SK-N-MC (cell line): ENCODE measurements at places on chromosomes 2 and 18.

DNA sequence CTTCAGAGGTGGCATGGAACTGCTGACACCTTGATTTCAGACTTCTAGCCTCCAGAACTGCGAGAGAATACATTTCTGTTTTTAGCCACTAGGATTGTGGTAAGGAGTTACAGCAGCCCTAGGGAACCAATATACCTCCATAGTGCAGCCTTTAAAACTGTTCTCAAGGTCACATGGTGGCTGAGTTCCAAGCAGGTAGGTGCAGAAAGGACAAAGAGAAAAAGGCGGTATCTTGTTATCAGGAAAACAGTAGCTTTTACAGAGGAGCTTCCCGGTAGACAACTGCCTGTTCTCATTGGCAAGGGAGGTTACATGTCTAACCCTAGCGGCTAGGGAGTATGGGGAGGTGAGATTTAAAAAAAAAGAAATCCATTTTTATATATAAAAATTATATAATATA is 96.2 kb upstream of the BCL2L11 start:
- no peak for DNase-seq

- DNase-seq = no peak
Observed at GRCh38 chr2:218785103-218785502, 3.2 kb downstream of the CYP27A1 start.

GRCh38 chr18:49041435-49042245 is 90.9 kb upstream of the SMAD7 start:
- peak; percentile 37 for DNase-seq

DNA sequence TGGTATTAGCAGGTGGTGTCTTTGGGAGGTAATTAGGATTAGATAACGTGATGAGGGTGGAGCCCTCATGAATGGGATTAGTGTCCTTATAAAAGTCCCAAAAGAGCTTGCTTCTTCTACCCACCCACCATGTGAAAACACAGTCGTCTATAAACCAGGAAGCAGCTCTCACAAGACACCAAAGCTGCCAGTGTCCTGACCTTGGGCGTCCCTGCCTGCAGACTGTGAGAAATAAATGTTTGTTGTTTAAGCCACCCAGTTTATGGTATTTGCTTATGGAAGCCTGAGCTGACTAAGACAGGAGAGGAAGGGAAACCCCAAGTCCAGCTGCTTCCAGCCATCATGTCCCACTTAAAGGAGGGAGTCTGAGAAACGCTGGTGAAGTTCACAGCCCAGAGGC is 13.6 kb downstream of the ADI1 start:
- DNase-seq = no peak

DNA sequence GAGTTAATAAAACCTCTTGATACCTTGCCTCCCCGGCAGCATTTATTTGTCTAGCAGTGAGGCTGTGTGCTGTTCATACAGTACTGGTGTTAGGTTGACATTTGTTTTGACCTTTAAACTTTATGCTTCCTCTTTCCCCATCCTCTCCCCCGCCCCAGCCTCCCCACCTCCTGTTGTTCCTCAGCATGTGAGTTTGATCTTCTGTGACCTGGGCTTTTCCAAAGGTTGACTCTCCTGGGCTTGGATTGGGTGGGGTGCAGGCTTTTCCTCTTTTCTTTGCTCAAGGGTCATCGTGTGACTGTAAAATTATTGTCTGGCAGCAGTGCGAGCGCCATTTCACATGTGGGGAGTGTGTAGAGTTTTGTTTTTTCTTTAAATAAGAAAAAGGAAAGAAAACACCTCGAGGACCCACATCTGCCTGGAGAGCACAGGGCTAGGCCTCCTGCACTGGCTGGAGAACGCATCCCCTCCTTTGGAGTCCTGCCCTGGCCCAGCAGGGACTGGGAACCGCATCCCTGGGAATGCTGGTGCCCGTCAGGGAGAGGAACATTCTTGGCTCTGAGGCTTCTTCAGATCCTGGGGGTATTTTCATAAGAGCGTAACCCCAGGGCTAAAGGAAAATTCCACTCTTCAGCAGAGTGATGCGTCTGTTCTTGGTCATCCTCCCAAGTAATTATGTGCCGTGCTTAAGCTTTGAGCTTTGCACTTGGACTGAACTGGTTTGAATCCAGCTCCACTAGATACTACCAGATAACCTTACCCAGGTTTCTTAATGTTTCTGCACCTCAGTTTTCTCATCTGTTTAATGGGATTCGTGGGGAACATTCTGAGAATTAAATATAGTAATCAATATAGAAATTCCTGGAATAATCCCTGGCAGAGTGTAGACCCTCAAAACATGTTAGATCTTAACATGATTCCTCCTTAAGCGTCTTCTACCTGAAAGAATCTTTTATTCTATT is 91.5 kb downstream of the SETBP1 start:
- DNase-seq = no peak

GRCh38 chr18:74113711-74114110 is 33.9 kb downstream of the FBXO15 start:
- DNase-seq = no peak

DNA sequence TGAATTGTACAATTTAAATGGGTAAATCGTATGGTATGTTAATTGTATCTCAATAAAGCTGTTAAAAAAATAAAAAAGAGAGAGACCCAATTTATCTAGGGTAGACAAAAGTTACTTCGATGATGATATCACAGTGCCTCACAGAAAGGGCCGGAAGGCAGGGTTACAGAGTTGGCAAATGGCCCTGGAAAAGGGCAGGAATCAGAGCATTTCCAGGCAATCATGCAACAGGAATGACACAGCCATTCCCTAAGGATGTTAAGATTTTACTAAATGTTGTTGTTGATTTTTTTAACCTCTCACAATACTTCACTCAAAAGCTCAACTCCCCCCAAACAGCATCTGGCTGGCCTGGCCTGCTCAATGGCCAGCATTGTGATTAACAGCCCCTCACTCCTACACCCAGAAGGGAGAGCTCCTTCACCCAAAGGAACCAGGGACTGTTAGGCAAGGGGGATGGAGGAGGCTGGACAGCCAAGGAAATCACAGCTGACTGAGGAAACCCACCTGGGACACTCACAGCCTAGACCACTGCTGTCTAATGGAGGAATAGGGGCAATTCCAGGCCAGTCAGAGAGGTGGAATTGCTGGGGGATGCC is 7.7 kb upstream of the SP100 start:
- DNase-seq = no peak

GRCh38 chr2:60316381-60317033 is 236.9 kb downstream of the BCL11A start:
- no peak for DNase-seq

DNA sequence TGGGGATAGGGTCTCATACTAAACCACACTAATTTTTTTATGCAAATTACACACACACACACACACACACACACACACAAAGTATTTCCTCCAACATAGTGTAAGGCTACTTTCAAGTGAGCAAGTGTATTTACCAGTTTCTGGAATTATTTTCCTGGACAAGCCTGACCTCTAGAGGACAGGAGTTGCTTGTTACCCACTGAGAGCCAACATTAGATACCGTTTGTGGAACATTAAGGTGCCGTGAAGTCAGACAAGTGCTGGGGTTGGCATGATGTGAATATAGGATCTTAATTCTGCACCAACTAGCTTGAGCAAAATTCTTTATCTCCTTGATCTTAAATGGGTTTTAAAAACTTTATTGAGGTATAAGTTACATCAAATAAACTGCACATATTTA is 39.3 kb upstream of the SERPINB2 start:
- DNase-seq = peak; percentile 87
